NK-92 treated with Interleukin-12 subunit alpha and Interleukin-12 subunit beta, amount 100 ng/mL, for 24 hours (cell line): ENCODE measurements at places on chromosomes 7 and 10.
A peak's percentile ranks its signal among the peaks of the same experiment; 100 is the strongest.

DNA sequence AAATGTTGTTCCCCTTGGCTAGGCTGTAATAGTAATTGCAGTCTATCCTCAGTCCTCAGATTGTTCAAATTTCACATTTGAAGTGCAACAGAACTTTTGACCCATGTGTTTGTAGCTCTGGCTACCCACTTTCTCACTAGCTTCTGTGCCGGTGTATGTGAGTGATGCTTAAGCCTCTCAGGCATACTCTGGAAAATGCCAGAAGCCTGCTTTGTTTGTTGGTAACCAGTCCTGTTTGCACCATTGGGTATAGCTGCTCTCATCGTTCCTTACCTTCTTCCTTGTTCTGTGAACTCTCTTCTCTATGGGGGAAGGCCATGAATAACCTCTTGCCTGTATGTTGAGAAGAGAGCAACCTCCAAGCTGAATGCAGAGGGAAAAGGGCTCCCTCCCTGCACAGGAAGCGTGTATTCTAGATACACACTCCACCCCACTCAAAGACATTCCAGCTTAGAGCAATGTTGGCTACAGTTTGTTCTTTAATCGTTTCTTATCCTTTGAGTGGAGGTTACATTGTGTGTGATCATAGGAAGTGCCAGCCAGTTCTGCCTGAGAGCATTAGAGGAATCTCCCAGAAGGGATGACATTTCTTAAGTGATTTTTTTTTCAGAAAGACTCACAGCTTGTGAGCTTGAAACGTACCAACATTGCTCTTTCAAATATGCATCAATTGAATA, 40.5 kb downstream of the C1QL3 start:
- no peak for DNase-seq

- no peak for DNase-seq
Measured at GRCh38 chr10:75744261-75744660, 312.8 kb downstream of the LRMDA start.

DNA sequence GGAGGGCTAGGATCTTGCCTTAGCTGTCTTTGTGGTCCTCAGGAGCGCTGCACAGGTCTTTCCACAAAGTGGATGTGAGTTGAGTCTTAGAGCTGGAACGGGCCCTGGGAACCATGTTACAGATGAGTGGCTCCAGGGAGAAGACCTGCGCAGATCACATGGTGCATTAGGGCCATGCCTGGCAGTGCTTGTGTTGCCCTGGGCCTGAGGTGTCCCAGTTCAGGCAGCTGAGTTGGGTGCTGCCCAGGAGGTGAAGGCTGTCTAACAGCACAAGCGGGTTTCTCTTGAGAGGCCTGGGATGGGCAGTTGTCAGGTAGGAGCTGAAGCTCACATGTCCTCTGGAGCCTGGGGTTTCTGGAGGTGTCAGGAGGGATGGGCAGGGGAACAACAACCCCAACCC, 33.7 kb upstream of the ANKRD2 start:
- no peak for DNase-seq

DNA sequence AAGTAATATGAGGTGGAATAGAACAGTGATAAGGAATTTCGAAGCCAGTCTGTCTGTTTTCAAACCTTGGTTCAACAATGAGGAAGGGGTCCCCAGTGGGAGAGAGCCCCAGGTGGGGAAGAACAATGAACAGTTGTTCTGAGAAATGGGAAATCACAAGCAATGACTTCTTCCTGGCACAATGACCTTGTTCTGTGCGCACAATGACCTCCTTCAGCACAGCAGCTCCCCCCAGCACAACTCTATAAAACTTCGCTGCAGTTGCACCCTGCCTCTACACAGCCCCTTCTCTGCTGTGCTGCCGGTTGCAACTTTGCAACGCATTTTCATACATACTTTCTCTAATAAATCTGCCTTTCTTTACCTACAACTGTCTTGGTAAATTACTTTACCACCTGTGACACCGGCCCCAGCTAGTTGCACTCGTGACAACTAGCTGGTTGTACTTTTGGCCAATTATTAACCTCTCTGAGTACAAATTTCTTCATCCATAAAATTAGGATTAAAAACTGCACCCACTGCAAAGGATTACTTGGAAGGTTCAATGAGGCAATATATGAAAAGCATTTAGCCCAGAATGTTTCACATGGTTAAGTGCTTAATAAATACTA, 40.5 kb downstream of the ASB4 start:
- no peak for DNase-seq

GRCh38 chr7:47506382-47507339, 75.2 kb downstream of the TNS3 start:
- no peak for DNase-seq

DNA sequence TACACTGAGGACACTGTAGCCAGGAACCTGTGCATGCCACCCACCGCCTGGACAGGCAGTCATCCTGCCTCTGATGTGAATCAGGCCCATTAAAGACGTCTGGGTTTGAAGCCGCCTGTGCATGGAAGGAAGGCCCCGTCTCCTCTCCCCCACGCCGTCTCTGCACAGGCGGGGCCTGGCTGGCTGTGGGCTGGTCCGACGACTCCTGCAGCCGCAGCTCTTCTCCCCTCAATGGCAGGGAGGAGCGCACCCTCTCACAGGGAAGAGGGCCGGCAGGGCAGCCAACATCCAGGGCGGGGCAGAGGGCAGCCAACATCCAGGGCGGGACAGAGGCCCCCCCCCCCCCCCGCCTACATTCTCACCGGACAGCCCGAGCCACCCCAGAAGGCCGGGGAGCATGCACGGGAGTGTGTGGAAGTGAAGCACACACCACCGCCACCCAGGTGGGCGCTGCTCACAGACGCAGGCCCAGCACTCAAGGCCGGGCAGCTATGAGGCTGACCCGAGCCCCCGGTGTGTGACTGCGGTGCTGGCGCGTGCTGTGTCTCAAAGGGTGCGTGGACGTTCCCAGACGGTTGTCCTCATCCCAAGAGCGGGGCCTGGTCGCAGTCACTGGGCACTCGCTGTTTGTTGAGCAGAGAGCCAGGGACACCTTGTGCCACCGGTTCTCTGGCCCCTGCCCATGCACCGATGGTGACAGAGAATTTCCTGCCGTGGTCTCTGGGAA, 19.1 kb downstream of the DPYSL4 start:
- no peak for DNase-seq

DNA sequence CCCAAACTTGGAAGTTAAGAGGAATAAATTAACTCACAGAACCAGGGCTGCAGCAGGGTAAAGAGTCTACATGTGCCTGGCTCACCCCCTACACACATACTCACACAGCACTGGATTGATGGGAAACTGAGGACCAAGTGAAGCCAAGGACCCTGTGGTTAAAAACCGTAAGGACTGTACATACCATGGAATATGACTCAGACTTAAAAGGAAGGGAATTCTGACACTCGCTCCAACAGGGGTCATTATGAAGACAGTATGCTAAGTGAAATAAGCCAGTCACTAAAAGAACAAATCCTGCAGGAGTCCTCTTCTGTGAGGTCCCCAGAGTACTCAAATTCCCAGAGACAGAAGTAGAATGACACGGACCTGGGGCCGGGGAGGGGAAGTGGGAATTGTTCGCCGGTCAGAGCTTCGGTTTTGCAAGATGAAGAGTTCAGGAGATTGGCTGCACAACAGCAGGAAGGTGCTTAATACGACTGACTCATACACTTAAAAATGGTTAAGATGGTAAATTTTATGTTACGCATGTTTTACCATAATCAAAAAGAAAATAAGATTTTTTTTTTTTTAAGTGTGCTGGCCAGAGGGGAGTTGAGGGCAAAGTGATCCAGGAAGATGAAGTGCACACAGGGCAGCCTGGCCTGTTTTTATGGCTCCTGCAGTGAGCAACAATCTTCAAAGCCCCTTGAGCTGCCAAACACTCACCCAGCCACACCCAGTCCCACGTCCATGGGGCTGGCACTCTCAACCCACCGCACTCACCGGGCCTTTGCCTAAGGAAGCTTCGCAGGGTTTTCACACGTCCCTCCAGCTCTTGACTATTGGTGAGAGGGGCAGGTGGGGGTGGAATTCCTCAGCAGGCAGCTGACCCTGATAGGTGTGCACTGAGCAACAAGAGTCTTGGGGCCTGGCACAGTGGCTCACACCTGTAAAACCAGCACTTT, 26.4 kb downstream of the DRGX start:
- DNase-seq = no peak

- no peak for DNase-seq
Measured at GRCh38 chr10:12876266-12876665, 125.2 kb downstream of the CCDC3 start.

DNA sequence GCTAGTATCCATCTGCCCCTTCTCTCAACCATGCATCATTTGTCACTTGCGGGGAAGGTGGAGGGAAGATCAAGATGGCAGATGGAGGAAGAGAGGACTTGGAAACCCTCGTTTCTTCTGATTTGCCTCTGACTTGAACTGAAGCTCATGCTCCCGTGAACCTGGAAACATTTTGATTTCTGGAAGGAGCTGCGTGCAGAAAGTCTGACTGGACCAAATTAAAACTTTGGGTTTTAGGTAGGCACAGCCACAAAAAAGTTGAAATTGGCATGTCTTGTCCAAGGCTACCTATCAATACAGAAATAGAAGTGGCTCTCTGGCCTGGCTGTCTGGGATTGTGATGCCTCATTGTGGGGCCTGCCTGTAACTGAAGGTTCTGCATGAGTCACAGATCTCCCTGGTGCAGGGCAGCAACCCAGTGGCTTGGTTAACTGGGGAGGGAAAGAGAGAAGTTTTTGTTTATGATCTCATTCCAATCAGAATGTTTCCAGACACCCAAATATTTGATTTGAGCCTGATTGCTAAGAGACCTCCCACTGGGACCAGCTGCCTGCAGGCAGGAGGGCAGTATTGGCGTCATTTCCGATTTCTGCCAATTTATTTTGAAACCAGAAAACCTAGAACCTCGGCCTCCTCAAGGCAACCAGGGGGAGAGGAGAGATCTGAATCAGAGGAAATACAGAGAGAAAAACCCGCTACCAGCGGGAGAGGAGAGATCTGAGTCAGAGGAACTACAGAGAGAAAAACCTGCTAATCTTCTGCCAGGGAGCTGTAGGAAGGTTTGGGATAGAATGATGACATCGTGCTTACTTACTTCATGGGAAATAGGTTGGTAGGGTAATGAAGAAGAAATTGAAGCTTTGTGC, 363.6 kb downstream of the ANKRD30A start:
- DNase-seq = no peak

DNA sequence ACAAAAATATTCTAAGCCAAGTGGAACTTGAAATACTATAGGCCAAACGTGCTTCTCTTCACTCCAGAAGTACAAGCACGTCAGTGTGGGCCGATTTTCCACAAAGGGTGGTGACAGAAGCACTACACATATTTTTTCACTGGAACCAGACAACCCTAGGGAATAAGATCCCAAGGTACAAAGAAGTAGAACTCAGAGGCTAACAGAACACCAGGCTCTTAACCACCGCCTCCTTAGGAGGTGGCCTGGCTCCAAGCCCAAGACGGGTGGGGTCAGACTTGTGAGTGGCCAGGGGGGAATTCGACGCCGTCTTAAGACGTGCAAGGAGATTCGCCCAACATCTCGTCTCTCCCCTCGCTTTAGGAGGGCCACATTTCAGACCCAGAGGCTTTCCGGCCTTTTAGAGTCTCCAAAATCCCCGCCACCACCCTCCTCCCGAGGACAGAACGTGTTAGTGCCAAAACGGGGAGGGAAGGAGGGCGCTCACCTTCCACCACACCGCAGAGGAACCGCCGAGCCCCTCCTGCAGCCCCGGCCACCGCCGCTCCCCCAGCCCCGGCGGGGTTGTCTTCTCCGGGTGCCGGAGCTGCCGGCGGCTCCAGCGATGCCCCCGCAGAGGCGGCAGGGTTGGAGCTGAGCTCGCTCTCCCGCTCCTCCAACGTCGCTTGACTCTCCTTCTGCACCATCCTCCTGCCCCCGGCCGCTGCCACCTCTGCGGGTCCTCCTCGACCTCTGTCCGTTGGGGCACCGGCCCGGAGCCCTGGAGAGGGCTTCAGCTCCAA, 716 bp downstream of the OGA start:
- peak; percentile 38 for DNase-seq

DNA sequence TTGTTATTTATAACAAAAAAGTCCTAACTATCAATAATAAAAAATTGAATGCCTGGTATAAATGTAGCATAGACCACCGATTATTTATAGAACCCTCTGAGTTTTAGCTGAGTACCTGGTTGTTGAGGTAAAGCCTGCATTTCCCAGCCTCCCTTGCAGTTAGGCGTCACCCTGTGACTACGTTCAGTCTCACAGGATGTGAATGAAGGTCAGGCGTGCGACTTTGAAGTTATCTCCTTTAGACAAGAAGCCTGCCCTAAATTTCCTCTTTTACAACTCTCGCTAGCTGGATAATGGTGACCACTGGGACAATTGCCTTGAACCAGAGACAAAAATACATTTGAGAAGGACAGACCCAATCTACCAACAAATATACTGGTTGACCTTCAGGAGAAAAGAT, 67.5 kb upstream of the TES start:
- DNase-seq = peak; percentile 54

DNA sequence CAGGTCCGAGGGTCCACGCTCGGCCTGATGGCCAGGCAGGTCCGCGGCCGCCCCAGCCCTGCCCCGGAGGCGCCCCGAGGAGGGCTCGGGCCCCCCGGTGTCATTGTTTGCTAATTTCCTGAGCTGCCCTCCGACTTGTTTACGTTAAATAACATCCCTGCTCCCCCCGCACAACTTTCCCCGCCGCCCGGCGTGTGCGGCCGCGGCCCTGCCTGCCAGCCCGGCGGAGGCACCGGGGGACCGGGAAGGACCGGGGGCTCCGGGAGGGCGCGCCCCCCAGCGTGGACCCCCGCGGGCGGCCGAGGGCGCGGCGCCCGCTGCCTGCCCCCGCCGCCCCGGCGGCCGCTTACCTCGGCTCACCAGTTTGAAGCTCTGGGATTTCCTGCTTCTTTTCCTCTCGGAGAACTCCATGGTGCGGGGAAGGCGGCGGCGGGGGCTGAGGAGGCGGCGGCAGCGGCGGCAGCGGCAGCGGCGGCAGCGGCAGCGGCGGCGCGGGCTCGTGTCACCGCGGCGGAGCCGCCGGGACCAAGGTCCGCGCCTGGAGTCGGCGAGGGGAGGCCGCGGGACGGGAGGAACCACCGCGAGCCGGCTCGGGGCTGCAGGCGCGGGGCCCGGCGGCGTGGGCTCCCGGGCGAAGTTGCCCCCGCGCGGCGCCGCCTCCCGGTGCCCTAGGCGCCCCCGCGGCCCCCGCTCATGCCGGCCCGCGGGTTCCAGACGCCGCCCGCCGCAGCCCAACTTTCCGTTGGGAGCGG, 515 bp downstream of the BEND7 start:
- DNase-seq = no peak

- no peak for DNase-seq
Measured at GRCh38 chr10:74255214-74255613, 104.2 kb downstream of the ADK start.

DNA sequence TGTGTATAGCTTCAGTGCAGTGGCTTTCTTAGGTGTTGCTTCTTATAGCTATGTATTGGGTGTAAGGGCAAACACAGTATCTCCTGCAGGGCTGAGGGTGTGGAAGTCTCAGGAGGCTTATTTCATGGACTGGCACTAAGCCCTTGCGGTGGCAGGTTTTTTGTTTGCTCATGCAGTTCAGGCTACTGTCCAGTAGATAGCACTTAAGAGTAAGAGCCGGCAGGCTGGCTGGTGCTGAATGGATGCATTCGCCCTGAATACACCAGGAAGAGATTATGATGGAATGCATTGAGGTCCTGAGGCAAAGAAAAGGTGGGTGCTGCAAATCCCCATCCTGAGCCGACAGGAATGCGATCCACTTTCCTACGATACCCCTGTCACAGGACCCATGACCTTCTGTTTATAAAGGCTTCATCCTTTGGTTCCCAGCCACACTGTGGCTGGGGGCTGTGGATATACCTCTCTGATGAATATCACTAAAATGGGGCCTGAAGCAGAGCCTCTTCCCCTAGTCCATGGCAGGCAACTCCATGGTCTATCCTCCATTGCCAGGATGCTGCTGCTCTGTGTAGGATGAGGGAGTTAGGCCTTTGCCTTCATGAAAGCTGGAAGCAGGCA, 44.9 kb downstream of the ANXA8 start:
- DNase-seq = no peak
